ENCODE measurements at places on chromosomes 4 and X.

GRCh38 chr4:53586121-53586816 is 5.0 kb downstream of the LNX1 start:
- no peak for DNase-seq

GRCh38 chr4:122000849-122001248 is 49.0 kb upstream of the TRPC3 start:
- DNase-seq = no peak

DNA sequence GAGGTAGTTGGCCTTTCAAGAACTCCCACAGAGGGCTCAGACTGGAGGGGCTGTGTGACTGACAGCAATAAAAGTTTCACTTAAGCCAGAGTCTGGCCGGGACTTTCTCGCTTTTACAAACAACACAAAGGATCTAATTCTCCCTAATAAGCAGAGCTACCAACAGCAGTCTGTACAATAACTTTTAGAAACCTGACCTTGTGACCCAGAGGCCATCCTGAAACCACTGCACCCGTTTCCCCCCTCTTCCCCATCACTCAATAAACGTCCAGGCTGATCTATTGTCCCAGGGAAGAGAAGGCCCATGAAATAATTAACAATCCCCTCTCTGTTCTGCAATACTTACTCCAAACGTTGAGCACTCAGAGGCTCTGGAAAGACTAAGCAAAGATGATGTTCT is 442.4 kb downstream of the ZIC3 start:
- DNase-seq = no peak

GRCh38 chr4:139858436-139859205 is 193.0 kb downstream of the MGST2 start:
- DNase-seq = no peak

GRCh38 chr4:129641179-129641578 is 545.2 kb downstream of the C4orf33 start:
- DNase-seq = peak; percentile 16

- DNase-seq = no peak
Measured at GRCh38 chr4:143701365-143701764, 890 bp upstream of the FREM3 start.

DNA sequence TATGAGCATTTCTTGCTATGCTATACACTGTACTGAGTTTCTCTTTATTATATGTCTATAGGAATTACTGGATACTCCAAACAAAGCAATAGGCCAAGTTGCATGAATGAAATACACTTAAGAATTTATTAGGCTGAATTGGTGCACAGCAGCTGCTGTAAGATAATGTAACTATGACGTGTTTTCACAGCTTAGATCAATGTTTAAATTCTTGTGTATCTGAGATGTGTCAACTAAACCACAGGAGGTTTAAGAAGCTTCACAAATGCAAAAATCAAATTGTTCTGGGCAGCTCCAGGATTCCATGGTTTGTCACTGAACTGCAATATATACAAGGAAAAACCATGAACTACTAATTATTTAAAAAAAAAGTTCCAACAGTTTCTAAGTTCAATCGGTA is 156.7 kb downstream of the MAPK10 start:
- no peak for DNase-seq

DNA sequence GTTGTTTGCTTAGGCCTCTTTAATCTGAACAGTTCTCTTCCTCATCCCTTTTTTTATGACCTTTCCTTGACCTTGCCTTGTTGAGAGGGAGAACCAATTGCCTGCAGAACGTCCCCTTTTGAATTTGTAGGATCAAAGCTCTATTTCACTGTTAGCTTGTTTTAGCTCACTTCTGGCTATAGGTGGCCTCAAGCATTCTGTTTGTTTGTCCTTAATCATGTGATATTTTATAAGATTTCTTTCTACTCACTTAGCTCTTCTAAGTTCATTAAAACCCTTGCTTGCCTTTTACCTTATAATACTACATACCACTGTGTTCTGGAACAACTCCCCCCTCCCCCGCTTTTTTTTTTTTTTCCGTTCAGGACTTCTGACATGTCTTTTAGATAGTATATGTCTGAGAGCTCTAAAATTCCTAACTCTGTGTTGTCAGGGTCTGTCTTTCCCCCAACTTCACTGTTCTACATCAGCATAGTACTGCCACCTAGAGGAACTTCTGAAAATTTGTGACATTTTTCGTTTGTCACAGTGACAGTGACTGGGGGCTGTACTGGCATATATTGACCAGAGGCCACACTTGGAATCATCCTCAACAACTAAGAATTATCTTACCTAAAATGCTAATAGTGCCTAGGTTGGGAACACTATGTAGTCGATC is 128.5 kb downstream of the LARP7 start:
- DNase-seq = peak; percentile 52

DNA sequence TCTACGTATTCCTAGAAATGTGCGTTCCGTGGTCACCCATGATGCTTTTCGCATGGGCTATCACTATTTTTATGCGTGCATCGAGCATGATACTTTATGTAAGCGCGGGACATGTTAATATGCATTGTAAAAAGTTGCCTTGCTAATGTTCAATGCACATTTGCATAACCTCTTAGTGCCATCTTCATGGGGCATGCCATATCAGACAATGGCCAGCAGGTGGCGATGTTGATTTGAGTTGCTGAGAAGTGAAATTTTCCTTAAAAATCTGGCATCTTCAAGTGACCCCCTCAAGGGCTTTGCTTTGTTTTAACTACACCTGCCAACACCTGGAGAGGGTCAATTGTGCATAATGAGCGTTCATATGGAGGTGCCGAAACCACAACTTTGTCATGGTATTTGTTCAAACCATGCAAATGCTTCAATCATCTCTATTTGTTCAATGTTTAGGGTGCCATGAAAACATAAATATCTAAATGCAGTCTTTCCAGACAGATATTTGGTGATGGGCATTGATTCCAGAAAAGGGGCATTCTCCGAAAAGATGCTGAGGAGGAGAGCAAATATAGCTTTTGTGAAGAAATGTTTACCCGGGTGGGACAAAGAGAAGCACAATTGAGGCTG is 833.9 kb upstream of the PRKX start:
- DNase-seq = peak; percentile 8

DNA sequence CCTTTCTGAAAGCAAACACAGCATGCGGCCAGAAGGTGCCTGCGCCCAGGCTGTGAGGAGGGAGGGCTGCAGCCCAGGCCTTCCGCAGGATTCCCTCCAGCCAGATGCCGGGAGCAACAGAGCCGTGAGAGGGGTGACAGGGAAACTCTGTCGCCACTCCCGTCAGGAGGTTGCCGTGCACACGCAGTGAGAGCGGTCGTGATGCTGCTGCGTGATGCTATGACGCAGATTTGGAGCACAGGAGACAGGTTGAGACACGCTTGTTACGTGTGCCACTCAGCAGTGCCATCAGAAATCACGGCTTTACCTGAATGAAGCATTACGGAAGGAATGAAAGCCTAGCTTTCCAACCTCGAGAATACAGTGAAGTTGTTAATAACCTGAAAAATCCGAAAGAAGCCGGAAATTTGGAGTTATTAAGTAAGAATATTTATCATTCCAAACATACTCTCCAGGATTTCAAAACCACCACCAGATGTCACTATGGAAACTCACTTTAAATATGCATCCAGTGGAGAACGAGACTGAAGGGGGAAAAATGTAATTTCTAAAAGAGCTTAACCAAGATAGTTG is 54.4 kb downstream of the FAT1 start:
- DNase-seq = peak; percentile 50

GRCh38 chrX:152735860-152736511 is 2.4 kb downstream of the MAGEA12 start:
- DNase-seq = no peak

DNA sequence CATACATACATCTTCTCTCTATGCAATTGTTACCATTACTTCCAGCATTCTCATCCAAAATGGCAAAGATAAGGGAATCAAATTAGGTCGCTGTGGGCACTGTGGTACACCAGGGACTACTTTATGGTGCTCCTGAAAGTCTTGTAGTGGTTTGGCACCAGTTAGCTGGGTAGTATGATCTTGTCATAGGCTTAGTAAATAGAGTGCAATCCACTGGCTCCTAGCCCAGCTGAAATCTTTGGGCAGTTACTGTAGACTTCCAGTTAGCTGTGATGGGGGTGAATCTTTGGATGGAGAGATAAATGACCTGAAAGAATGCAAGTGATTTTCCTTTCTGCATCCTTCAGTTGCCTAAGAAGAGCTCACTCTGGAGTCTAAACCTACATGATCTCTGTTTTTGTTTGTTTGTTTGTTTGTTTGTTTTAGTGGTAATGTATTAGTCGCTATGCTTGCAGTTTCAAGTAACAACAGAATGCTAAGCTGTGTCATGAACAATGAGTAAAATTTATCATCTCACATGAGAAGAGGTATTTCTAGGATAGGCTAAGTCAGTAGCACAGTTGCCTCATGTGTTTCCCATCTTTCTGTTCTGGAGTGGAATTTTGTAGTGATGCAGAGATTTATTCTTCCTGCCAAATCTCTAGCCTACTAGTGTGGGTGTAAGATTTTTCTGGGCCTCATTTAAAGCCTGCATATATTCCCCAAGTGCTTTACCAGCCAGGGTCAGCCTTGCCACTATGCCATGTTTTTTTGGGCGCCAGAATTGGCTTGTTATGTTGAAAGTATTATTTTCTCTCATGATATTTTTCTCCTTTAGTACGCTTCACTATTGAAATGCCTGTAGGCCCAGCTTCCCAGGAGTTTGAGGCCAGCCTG is 24.2 kb downstream of the HERC3 start:
- DNase-seq = no peak

GRCh38 chrX:130857207-130857606 is 45.8 kb downstream of the ENOX2 start:
- no peak for DNase-seq

GRCh38 chr4:52157641-52158316 is 106.7 kb downstream of the SPATA18 start:
- DNase-seq = no peak

- no peak for DNase-seq
Measured at GRCh38 chr4:1003271-1004070, 8.0 kb upstream of the FGFRL1 start.

DNA sequence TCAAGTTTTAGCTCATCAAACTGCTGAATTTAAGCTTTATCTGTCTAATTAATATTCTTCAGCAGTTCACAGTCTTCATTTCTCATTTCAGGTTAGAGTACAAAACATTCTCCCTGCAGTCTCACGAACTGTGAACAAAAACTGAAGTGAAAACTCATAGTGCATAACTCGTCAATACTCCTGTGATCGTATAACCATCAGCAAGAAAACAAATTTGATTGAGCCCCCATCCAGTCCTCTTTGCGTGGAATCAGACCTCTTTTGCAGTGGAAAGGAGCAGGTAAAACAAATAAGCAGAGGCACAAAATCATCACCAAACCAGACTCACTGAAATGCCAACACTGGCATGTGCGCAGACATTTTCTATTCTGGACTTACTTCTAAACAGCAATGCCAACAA is 12.7 kb downstream of the ADAM29 start:
- DNase-seq = no peak

Data from HepG2 (cell line).